ENCODE measurements at places on chromosomes 5 and 9.

GRCh38 chr5:112532654-112533360, 113.7 kb upstream of the EPB41L4A start:
- no peak for DNase-seq

GRCh38 chr5:118777189-118777736, 211.1 kb downstream of the DTWD2 start:
- no peak for DNase-seq

DNA sequence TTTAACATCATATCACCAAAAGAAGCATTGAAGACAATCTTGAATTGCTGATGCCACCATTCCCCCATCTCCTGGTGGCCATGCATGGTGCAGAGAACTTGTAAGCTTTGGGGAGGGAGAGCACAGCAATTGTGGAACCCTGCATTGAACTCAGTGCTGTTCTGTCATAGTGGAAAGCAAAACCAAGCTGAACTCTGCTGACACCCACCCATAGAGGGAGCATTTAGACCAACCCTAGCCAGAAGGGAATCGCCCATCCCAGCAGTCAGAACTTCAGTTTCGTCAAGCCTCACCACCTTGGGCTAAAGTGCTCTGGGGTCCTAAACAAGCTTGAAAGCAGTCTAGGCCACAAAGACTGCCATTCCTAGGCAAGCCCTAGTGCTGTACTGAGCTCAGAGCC, 37.4 kb upstream of the RUSC2 start:
- DNase-seq = no peak

GRCh38 chr5:112186401-112186990, 232.6 kb downstream of the EPB41L4A start:
- no peak for DNase-seq

- DNase-seq = no peak
These were observed 21.6 kb upstream of the ANGPTL2 start for GRCh38 chr9:127143920-127144465.

GRCh38 chr5:164375051-164375450, 869.6 kb downstream of the MAT2B start:
- no peak for DNase-seq

DNA sequence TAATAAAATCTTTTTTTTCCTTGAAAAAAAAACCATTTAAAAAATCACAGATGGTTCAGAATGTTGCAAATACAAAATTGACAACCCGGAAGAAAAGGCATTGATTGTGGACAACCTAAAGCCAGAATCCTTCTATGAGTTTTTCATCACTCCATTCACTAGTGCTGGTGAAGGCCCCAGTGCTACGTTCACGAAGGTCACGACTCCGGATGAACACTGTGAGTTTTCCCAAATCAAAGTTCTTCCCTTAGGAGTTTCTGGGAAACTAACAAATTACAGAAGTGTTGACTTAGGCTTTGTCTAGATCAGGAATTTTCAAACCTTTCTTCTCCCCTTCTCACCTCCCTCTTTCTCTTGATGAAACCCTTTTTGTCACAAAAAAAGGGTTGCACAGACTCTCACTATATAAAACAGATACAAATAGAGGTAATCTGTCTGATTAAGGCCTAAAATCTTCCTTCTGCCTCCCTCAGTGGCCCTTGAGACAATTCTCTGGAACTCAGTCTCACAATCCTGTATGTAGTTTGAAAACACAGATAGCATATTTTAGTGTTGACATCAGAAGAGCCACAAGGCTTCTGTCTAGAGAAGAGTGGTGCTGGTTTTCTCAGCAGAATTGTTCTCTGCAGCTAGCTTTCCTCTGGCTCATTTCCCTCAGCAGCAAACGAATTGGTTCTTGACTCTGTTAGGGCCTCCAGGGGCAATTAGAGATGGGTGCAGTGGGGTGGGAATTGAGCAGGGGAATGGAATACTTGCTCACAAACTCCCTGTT, 79.5 kb downstream of the OSMR start:
- DNase-seq = no peak

DNA sequence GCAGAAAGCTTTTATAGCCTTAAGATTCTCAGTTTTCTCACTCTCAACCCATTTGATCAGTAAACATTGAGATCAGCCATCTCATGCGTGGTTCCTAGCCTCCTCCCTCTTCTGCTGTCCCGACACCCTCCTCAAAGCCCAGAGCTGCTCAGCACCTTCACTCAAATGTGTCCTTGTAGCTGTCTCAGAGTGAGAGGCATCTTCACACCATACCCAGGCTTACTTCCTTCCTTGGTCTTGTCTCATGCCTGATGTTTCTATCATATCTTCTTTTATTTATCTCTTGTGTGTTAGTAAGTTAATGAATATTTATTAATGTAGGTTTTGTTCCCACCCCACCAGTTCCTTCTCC, 72.4 kb upstream of the SNX2 start:
- DNase-seq = no peak

GRCh38 chr5:76475936-76476335, 72.9 kb downstream of the IQGAP2 start:
- no peak for DNase-seq

GRCh38 chr5:179912951-179913350, 5.3 kb upstream of the TBC1D9B start:
- no peak for DNase-seq

- no peak for DNase-seq
These were observed 98.7 kb upstream of the MPDZ start for GRCh38 chr9:13378154-13378553.

GRCh38 chr9:121684381-121685145, 33.1 kb downstream of the DAB2IP start:
- no peak for DNase-seq

DNA sequence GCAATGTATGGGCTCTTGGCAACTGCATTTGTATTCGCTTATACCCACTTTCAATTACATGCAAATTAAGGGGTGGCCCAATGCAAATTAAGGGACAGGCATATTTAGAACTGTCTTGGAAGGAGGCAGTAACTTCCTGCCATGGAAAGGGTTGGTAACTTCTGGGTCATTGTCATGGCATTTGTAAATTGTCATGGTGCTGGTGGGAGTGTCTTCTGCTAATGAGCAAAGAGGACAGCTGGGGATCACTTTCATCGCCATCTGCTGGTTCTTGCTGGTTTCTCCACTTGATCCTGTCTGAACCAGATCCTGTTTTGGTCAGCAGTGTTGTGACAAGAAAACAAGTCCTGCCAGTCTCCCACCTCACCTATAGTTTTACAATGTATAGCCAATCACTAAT, 23.3 kb upstream of the UGT3A2 start:
- no peak for DNase-seq

- no peak for DNase-seq
These were observed 14.1 kb upstream of the ERBIN start for GRCh38 chr5:65912311-65912710.

DNA sequence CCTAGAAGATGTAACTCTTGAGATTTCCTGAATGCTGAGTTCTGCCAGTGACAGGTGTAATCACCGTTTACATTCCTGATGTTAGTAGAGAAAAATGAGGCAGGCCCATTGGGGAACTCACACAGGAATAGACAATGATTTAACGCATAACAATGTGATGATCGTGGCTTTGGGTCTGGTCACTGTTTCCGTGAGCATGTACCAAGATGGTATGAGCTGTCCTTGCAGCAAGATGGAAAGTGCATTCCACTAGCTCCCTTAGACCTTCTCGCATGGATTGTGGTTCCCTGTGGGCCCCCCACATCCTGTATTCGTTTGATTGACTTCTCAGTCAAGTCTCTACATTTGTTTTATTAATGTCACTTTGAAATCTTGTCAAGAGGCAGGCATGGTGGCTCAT, 124.0 kb upstream of the DAP start:
- DNase-seq = no peak

- no peak for DNase-seq
These were observed 12.5 kb upstream of the RAD23B start for GRCh38 chr9:107270580-107270979.

- DNase-seq = no peak
These were observed 76.5 kb upstream of the ATG10 start for GRCh38 chr5:81895307-81895706.

DNA sequence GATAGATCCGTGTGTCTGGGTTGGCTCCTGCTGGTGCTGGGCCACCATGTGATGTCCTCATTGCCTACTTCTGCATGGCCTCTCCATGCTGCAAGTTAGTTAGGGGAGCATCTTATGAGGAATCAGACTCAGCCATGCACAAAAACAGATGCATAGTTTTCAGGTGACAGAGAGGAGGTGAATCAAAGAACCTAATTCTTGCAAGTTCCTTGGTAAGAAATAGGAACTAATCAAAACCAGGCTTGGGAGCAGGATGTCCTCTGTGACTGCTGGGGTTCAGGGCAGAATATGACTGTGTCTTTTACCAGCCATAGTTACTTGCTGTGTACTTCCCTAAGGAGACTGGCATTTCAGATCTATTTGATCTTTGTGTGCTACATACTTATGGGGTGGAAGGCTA, 61.6 kb downstream of the C9orf152 start:
- no peak for DNase-seq

Measured in stimulated activated CD4-positive, alpha-beta T cell treated with anti-CD3 and anti-CD28 coated beads, Interleukin-1b, Interleukin-23, amount 100 ng/mL, for 1 hour (primary cell).